ENCODE measurements at places on chromosomes 3 and 15.

GRCh38 chr3:53844262-53845102, 1.7 kb downstream of the CHDH start:
- no peak for DNase-seq

GRCh38 chr3:74921676-74922075, 307.2 kb upstream of the CNTN3 start:
- DNase-seq, result no peak

GRCh38 chr3:158753854-158754253, 21.6 kb upstream of the RARRES1 start:
- DNase-seq, result no peak

DNA sequence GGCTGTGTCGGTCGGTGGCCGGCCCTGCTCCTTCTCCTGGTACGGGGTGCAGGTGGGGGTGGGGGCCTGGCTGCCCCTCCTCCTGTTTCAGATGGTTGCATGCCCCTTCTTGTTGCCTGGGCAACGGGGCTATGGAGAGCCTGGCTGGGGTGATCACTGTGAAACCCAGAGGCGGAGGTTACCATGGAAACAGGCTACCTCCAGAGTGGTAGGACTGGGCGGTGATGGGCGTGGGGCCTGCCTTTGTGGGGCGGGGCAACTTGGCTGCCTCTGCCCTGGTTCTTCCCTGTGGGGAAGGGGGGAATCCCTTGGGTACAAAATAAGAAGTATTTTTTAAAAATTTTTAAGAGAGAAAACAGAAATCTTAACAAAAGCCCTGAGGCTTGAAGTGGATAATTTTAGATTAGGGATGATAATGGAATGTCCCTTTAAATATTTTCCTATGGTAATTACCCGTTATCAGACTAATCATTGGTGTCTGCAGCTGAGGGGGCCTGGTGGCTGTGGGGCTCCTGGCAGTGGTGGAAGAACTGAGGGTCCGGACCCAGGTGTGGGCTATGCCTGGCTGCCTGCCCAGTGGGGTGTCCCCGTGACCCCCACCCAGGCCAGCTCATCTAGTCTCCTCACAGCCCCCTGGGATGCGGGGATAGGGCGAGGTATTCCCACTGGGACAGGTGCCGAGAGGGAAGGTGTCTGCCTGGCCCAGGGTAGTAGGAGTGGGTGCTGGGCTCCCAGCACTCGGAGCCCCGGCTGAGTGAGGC, 32.5 kb downstream of the PLXNA1 start:
- no peak for DNase-seq

- no peak for DNase-seq
Observed at GRCh38 chr15:77858792-77859490, 218.6 kb downstream of the TBC1D2B start.

- DNase-seq, result no peak
Observed at GRCh38 chr3:123833398-123833785, 50.7 kb downstream of the MYLK start.

GRCh38 chr3:12328837-12329462, 40.1 kb downstream of the PPARG start:
- DNase-seq, result no peak

GRCh38 chr3:96319166-96319565, 495.2 kb upstream of the EPHA6 start:
- DNase-seq, result no peak

DNA sequence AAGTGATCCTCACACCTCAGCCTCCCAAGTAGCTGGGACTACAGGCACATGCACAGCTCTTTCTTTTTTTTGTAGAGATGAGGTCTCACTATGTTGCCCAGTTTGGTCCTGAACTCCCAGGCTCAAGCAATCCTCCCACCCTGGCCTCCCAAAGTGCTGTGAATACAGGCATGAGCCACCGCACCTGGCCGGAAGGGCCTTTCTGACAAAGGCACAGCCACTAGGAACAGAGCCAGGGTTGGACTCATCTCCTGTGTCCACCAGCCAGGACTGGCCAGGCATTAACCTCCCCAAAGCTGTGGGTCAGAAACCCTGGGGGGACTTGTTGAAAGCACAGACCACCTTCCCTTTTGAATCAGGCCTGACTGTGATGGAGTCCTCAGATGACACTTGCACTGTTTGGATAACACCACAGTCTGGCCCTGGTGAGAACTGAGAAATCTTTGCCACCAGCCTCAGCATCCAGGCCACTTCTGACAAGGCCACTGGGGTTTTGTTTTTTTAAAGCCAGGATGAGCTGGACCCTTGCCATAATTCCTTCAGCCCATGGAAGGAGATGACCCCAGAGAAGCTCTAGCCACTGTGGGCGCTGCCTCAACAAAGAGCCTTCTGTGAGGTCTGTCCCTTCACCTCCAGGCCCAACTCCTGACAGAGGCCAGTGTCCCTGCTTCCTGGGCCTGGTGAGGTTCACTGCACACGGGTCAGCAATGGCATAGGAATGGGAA, 4.8 kb downstream of the TKT start:
- DNase-seq, result no peak

GRCh38 chr3:139122221-139122581, 77.5 kb upstream of the PRR23C start:
- no peak for DNase-seq

DNA sequence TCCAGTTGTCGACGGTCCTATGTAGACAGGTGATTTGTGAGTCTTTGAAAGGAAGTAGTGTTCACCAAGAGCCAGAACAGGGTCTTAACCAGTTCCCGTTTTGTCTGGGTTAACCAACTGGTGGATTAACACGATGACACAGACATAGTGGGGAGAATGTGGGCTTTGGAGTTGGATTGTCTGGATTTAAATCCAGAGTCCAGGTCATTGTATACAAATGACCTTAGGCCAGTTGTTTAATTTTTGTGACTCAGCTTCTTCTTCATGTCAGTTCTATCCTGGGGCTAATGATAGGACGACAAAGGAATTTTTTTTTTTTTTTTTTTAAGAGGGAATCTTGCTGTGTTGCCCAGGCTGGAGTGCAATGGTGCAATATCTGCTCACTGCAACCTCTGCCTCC, 126.7 kb downstream of the LPP start:
- no peak for DNase-seq

- DNase-seq, result no peak
Observed at GRCh38 chr3:156670077-156670476, 4.3 kb upstream of the TIPARP start.

DNA sequence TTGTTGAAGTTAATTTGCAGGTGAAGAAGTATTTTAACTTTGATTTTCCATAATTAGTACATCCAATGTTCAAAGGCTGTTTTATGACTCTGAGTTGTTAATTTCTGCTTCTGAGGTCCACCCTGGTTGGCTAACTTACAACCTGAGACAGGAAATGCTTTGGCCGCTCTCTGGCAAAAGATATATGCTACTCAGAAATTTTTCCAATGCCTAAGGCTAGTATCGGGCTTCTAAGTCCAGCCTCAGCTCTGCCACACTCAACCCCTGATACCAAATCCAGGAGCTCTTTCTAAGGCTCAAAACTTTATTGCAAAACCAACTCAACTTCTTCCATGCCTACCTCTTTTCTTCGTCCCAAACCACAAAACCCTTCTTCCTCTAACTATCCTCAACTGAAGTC, 192.9 kb downstream of the NEK10 start:
- no peak for DNase-seq

DNA sequence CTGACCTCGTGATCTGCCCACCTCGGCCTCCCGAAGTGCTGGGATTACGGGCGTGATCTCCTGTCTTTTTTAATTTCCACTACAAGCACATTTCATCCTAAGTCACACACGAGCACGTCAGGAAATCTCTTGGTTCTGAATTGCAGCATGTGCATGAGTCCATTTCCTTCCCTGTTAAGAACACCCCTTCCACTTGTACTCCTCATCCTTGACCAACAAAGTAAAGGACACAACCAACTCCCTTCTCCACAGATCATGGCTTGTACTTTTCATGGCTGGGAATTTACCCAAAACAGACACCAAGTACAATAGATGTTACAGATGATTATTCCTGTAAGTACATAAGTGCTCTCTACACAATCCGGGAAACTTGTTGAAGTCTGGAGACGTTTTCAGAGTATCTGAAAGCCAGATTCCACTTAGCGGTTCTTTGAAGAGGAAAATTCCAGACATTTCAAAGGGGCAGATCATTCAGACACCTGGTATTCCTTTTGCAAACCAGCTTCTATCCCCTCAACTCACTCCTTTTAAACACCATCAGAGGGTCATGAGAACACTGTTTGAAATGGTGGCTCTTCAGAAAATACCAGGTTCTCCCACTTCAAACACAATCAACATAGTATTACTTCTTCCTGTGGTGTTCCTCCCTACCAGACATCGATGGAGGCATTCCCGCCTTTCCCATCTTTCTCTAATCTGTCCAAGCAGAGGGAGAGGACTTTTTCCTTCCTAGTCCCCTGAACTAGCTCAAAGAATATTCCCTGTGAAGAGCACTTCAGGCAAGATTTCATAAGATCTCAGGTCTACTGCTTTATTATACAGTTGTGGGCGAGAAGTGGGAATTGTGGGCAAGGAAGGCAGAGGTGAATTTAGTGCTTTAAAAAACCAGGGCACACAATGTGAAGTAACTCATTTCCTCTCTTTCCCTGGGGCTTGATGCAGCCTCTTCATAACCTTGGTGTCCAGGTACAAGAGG, 80.1 kb upstream of the TSC22D2 start:
- no peak for DNase-seq

DNA sequence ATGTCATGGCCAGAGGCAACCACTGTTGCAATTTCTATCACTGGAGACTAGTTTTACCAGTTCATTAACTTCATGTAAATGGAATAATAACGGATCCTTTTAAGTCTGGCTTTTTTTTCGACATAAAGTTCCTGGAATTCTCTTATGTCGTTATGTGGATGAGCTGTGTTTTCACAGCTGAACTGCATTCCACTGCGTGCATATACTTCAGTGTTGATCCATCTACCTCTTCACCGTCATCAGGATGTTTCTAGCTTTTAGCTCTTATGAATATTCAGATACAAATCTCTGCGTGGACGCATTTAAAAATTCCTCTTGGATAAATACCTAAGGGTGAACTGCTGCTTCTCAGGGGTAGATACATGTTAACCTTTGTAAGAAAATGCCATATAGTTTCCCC, 15.6 kb upstream of the CYFIP1 start:
- no peak for DNase-seq

DNA sequence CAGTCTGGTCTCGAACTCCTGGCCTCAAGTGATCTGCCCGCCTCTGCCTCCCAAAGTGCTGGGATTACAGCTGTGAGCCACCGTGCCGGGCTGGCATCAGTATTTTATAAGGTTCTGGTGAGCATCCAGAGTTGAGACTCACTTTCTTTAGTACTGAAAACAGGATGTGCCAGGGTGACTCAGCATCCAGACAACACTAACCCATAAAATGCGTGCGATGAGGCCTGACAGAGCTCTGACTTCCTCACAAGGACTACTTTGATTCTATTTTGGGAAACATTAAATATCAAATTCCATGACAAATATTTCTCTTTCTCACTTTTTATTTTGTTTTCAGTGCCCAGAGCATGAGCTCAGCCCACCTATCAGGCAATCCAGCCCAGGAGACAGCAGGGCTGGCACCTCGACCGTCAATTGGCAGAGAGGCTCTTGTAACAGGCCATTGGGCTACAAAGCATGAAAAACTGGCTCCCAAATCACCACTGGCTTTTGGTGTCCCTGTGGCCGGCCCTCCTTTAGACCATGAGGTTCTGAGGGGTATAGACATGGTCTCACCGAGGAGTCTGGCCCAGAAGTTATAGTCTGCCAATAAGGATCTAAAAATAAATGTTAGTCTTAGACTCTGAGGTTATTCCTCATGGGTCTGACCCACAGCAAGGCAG, 75.0 kb downstream of the FEM1B start:
- DNase-seq, result no peak

- no peak for DNase-seq
Observed at GRCh38 chr3:73966733-73967132, 342.0 kb upstream of the PDZRN3 start.

- no peak for DNase-seq
Observed at GRCh38 chr3:182019926-182020325, 308.2 kb downstream of the SOX2 start.

DNA sequence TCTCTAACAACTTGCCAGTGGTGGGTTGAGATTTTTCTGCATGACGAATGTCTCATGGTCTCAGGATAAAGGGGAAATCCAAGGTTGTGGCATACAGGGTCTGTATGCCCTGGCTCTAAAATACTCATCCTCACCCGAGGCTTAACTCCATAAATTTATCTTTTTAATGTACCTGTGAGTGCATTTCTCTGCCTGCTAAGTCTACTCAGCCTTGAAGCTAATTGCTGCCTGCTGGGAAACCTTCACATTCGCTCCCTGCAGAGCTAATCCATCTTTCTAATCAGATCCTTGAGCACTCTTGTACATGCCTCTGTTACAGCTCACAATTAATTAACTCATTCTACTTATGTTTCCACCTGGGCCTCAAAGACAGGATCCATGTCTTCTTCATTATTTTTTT, 93.8 kb downstream of the CMSS1 start:
- no peak for DNase-seq

GRCh38 chr3:47008234-47008796, 28.8 kb downstream of the NBEAL2 start:
- DNase-seq, result no peak

DNA sequence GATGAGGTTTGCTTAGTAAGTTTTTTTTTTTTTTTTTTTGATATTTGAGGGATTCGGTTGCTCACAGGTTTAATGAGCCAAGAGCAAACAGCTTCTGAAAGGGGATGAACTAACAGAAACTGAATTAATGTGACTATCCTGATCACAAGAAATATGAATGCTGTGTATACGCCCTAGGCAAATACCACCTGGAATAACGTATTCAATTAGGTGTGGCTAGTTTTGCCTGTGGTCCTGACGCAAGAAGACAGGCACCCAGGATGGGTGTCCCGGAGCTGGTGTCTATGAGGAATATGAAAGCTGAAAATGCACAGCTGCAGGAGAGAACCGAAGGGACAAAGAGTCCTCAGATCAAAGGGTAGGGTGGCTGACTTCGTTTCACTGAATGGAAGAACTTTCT, 14.6 kb downstream of the LSG1 start:
- DNase-seq, result no peak

DNA sequence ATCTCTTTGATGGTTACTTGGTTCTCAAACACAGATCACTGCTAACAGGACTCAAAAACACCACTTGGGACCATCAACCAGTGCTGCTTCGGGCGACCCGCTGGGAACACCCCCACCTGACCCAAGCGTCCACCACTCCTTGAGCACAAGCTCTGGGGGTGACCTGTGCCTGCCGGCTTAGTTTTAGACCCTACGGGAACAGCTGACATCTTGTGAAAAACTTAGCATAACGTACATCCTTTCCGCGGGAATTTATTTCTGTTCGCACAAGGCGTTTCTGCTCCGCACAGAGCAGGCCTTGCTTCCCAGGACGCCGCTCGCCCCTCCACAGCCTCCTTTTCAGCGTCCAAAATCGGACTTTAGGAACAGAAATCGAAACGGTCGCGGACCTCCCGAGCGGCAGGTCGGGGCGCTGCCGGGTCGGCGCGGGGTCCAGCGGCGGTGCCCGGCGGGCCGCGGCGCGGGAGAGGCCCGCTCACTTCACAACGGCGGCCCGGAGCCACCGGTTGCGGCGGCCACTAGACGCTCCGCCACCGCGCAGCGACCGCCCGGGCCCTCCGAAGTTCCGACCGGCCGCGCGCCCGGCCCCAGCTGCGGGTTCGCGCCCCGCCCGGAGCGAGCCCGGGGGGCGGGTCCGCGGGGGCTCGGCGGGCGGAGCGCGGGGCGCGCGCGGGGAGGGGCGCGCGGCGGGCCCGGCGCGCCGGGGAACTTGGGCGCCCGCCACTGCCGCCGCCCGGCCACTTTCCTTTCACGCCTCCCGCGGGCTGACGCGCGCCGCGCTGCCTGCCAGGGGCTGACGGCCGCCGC, 959 bp downstream of the SFMBT1 start:
- no peak for DNase-seq

- DNase-seq, result no peak
Observed at GRCh38 chr3:117322866-117323265, 613.3 kb downstream of the TUSC7 start.

Measured in NCI-H1048 (cell line).